ENCODE measurements at places on chromosomes 4 and X.

DNA sequence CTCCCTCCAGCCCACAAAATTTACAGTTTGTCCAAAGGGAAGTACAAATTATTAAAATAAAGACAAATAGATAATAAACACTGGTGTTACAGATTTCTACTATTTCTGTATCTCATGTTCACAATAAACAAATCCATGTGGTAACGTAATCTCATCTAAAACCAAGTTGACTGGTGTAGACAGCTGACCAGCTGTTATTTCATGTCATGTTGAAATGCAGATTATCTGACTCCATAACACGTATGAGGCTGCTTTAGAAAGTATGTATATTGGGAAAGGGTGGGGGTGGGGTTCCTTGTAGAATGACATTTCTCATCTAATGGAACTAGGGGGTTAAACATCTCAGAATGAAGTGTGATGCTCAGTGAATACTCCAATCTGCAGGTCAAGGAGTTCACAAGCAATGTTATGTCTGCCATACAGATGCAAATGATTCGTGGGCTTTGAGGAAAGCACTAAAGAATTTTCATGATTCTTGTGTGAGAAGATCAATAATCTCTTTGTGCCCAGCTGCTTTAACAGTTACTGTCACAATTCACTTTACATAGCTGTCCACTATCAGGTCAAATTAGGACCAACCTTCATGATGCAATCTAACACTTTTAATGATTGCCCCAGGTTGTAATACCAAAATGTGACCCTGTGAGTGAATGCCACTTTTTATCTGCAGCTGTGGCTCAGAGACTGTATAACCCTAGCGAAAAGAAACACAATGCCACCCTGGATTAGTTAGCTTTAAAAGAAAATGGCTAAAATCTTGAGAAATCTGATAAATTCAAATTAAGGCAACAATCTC is 114.0 kb downstream of the ENOX2 start:
- DNase-seq = peak; percentile 32

DNA sequence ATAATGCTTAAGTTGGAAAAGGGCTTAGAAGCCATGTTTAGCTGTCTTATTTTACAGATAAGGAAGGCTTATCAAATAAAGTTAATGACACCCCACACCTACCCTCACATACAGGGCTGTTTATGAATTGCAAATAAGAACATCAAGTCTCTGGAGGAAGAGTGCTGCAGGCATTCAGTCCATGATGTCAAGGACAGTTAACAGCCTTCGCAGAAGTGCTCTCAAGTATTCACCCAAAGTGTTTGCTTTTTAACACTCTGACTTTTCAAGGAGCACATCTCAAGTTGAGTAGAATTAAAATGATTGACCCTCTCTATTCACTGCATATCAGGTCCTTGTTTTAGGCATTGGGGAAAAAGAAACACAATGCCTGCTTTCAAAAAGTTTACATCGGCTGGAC is 328.7 kb downstream of the LDB2 start:
- DNase-seq = no peak

GRCh38 chr4:57129477-57129876 is 19.3 kb upstream of the IGFBP7 start:
- DNase-seq = no peak

DNA sequence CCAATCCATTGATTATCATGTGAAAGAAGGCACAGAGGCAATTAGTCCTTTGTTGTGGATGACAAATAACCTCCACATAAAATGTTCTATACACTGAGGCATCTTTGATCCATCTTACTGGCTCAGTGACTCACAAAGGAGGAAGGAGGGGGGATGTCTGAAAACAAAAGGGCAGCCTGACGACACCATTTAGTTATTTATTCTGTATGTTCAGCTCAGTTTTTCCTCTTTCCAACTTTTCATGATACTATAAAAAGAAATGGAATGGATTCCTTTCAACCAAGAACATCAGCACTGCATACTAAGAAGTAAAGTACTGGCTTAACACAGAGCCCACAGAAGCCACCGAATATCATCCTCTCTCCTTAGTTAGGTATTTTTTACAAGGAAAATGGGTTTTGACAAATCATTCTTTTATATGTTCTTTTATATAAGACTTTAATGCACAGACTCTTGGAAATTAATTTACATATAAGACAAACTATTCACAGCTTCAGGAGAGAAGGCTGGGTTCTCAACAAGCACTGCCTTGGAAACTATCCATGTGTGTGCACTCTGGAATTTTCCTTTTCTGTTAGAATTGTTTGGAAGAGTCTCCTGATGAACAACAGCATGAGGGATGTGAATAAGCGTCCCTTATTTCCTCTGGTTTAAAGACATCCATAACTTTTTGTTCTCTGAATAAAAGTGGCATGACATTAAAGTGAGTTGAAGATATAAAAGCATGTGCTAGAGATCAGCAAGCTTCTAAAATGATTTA is 135.6 kb downstream of the TSPAN5 start:
- no peak for DNase-seq

GRCh38 chr4:93748373-93749291 is 79.9 kb upstream of the ATOH1 start:
- no peak for DNase-seq

All from NCI-H524 treated with DMSO at 0.1 percent for 48 hours (cell line).